ENCODE measurements at places on chromosomes 13 and 19.

DNA sequence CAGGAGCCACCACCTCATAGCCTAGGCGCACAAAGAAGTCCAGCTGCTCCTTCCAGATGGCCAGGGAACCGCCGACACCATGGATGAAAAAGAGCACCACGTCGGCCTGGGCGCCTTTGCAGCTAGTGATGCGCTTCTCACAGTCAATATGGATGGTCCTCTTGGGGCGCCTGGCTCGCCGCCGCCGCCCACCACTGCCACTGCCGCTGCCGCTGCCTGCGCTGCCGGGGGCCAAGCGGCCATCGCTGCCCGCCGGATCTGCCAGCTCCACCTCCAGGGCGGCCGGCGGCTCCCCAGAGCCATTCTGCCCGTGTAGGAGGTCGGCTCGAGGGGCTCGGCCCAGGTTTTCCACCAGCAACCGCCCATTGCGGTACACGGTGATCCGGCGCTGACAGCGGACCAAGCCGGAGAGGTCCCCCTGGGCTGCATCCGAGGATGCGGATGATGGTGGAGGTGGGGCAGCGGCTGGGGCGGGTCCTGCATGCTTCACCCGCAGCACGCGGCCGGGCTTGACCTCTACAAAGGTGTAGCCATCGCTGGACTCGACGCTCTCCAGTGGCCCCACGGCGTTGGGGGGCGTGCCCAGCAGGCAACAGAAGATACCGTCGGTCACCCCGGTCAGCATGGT is 2.1 kb downstream of the ABHD8 start:
- no peak for DNase-seq

DNA sequence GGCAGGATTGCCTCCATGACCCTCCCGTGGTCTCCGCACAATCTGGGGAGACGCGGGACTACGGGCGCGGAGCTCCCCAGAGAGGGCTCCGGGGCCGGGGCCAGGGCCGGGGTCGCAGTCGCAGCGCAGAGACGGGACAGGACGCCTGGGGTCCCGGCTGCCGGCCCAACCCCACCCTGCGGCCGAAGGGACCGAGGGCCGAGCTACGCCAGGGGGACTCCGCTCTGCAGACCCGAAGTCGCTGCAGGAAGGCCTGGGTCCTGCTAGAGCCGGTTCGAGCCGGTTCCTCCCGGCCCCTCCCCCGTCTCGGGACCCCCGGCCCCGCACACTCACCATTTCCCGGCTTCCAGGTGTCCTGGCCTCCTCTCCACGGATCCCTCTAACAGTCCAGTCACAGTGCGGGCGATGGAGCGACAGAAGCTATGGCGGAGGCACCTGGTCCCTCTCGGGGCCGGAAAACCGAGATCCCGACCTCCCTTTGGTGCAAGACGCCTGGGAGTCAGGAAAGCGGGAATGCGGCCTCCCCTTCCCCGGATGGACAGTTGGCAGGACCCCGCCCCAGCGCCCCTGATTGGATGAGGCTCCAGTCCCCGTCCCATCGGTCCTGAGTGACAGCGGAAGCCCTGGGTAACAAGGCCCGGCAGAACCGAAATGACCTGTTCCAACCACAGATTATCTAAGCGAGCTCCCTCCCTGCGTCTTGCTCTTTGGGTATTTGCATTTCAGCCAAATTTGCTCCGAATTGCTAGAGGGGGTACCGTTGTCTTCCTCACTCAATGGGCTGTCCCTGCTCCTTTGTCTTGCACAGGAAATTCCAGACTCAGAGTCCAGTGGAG is at the start of gene ZNF625:
Gene ZNF625 (minus strand): TSS at position 512 of the 836 bp plus-strand sequence. CDS start 176 bp downstream, at position 336.
- DNase-seq: peak; percentile 44

GRCh38 chr19:6588508-6589345 is 2.2 kb downstream of the CD70 start:
- no peak for DNase-seq

DNA sequence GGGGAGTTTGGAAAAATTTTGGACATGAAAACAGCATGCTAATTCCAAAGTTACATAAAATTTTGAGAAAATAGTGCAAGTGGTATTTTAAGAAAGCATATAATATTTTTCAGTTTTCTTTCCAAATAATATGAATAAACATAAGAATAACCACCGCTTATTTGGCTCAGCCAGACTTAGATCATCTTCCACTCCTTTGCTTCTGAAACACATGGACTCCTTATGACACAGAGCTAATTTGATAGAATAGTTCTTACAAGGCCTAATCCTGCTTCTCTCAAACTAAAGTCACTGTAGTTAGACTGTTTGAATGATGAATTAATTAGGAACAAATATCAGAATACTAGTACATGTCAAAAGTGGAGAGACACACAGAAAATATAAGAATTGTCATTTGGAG is 165.5 kb downstream of the POSTN start:
- DNase-seq: no peak

- no peak for DNase-seq
Measured at GRCh38 chr19:4622695-4623421, 16.5 kb upstream of the TNFAIP8L1 start.

GRCh38 chr13:20254076-20254475 is 22.0 kb upstream of the GJB6 start:
- DNase-seq: no peak

DNA sequence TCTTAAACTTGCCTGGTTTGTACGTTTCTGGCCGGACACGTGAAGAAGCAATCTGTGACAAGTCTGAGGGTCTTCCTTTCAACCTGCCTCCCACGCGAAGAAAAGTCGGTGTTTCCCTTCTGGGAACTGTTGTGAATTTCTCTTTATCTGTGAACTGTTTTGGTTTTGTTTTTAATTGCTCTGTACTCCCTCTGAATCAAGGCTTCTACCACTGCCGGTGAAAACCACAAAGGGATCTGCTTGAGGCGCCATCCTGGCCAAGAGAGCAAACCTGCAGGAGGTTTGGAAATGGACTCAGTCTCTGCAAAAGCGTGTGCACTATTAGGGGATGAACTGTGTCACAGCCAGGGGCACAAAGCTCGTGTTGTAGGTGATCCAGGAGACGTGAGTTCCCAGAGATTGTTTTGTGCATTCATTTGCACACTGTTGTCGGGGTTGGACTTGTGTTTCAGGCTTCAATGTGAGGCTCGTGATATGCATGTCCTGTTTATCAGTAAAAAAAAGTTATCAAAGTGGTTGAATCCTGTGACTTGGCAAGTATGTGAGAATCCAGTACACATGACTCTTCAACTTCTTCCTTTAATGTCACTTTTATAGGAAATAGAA is 9.7 kb downstream of the SIGLEC8 start:
- no peak for DNase-seq

- DNase-seq: no peak
Measured at GRCh38 chr19:45115809-45116615, 23.0 kb downstream of the PPP1R37 start.

DNA sequence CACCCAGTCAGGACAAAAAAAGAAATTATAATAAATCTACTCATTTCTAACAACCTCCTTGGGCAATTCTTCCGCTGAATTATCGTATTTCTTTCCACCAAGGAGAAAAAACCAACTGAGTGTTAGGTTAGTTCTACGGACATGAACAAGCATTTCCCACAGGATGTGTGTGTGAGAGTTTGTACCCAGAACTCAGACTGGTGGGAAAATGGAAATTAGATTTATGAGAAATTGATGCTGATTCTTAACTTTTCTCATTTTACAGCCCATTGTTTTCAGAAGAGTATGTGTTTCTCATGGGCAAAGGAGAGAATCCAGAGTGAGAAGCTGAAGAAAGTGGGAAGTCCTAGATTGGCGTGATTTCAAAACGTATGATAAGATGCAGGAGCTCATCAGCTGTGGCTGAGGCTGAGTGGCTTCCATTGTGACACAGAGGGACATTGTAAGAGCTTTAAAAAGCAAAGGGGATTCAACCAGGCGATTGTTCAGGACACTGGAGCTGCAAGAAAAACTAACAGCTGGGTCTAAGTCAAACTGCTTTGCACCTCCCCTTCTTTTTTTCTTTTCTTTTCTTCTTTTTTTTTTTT is 184.7 kb upstream of the ARGLU1 start:
- no peak for DNase-seq

DNA sequence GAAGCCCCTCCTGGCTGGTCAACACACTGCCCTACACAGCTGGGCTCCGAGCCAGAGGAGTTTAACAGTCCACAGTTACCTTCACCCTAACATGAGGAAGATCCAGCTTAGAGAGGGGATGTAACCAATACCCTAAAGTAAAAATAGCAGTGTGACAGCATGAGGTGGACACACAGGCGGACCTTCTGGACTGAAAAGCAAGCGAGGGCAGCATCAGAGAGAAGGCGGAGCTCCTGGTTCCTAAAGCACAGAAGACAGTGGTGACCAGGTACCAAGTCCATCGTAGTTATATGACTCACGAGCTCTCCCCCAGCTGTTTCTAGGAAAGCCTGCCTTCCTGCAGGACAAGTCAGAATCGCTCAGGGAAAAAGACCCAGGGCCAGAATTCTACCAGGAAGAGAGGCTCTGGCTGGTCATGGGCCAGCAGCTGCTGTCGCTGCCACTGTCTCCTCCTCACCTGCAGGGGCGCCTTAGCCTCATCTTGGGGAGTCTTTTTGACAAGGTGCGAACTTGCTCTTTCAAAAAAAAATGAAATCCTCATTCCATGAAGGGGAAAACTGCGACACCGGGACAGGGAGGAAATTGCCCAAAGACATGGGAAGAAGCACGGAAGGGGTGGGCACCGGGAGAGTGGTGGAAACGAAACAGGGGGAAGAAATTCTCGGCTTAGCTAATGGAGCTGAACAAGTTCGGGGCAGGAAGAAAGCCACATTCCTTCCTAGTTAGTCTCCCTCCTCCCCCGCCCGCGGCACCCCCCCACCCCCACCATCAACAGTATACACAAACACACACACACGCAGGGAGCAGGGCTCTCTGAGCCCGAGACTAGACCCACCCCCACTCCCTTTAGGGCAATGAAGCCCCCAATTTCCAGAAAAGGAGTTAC is 1.7 kb downstream of the ELL start:
- DNase-seq: peak; percentile 71

- no peak for DNase-seq
Measured at GRCh38 chr13:102609696-102610095, 12.9 kb downstream of the TPP2 start.

- DNase-seq: no peak
Measured at GRCh38 chr19:11204943-11205349, 7.6 kb upstream of the KANK2 start.

DNA sequence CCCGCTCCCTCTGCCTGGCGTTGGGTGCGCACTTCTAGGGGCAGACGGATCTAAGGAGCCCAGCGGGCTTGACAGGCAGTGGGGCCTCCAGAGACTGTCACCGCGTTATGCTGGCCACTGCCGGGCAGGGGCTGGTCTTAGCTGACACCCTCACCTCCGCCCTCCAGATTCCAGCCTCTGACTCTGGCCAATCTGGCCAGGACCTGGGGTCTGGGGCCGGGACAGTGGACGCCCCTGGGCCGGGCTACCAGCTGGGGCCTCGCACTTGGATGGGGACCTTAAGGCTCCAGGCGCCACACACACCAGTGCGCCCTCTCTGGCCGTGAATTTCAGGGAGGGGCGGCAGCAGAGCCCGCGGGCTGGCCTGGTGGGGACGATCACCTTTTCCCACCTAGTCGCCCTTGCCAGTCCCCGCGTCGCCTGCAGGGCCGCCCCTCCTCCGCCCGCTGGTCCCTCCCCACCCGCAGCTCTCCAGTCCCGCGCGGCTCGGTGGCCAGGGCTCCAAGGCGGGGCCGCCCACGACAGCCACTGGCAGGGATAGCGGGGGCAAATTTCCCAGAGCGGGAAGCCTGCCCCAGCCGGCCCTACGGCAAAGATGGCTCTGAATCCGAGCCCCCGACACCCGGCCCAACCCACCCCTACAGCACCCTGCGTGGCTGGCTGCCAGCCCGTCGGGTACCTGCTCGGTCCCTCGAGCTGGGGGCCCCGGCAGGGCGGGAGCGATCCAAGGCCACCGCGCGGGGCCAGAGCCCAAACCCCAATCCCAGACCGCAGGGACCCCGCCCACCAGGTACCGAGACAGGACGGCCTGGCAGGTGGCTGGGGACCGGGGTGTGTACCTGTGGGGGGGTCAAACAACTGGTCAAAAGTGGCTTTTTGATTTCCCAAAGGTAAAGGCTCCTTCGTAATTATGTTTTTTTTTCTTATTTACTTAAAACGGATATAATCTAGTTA is 6.1 kb upstream of the ZNF98 start:
- DNase-seq: no peak

DNA sequence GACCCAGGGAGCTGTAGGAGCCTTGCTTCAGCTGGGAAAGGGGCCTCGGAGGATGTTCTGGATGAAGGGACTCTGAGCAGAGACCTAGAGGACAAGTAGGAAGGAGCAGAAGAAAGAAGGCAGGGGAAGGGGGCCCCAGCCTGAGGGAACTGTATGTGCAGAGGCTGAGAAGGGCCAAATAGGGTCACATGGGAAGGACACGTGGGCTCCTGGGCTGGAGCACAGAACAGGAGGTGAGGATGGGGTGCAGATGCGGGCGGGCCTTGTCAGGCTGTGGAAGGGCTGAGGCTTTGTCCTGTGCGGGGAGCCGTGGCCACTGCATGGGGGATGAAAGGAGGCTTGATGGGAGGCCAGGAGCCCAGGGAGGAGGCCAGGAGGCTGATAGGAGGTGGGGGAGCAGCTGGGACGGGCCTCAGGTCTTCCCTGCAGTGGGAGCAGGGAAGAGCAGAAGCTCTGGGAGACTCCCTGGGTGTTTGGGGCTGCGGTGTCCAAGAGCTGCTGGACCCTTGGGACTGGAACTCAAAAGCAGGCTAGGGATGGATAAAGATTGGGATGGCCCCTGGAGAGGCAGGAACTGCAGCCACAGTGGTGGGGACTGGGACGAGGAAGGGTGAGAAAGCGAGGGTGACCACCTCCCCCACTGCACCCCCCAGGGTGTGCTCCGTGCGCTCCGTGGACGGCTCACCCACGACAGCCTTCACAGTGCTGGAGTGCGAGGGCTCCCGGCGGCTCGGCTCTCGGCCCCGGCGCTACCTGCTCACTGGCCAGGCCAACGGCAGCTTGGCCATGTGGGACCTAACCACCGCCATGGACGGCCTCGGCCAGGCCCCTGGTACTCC is 11.4 kb upstream of the LTBP4 start:
- DNase-seq: no peak

- DNase-seq: no peak
Measured at GRCh38 chr19:49347835-49348234, 12.6 kb downstream of the CD37 start.

DNA sequence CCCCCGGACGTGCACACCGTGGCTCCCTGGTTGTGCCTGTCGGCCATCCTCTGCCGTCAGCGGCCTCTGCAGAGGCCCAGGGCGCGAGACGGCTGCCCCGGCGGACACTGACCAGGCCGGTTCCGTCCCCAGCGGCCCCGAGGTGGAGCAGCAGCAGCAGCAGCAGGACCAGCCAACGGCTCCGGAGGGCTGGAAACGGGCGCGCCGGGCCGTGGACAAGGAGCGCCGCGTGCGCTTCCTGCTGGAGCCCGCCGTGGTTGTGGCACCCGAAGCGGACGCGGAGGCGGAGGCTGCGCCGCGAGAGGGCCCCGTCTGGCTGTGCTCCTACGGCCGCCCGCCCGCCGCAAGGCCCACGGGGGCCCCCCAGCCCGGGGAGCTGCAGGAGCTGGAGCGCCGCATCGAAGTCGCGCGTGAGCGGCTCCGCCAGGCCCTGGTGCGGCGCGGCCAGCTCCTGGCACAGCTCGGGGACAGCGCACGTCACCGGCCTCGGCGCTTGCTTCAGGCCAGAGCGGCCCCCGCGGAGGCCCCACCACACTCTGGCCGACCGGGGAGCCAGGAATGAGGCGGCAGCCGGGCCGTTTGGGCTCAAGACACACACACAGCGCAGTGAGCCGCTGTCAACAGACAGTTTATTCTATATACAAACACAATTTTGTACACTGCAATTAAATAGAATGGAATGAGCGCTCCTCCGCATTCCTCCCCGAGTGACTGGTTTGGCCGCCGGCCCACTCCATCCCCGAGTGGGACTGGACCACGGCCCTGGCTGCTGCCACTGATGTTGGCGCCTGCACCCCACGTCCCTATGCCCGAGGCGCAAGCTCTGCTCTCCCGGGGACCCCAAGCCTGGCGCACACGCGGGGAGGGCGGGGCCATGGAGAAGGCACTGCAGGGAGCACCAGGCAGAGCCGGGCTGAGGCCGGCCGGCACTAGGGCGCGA is 9.1 kb downstream of the GRIN3B start:
- DNase-seq: no peak
